ENCODE measurements at places on chromosomes 16 and 17.

DNA sequence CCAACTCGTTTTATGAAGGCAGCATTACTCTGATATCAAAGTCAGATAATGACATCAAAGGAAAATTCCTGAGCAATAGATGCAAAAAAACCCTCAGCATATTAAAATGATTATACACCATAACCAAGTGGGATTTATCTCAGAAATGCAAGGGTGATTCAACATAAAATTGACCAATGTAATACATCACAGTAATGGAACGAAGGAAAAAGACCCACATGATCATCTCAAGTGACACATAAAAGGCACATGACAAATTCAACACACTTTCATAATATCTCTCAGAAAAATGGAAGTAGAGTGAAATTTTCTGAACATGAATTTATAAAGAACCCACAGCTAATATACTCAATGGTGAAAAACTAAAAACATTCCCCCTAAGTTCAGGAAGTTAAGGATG lies 118.8 kb downstream of the ITFG1 start:
- DNase-seq = no peak

DNA sequence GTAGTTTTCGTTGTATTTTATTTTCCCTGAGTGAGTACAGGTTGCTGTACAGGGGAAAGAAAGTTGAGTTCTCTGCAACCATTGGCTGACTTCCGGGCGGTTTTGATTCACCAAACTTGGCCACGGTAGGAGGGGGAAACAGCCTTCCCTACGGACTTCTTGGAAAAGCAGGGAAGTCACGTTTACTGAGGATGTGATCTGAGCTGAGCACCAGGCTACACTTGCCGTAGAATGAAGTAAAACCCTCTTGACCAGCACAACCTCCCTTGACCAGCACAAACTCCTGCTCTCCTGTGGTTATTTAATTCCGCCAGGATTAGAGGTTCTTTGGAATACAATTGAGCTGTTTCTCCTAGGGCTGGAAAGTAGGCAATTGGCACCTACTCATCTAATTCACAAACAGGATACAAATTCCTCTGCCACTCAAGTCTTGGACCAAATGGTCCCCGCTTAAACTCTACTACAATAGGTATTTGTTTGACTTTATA lies 242.0 kb upstream of the RBFOX1 start:
- DNase-seq = no peak

GRCh38 chr16:64065523-64065922 lies 1056.3 kb downstream of the CDH11 start:
- no peak for DNase-seq

GRCh38 chr17:28498652-28499363 lies 7.3 kb upstream of the FOXN1 start:
- no peak for DNase-seq

DNA sequence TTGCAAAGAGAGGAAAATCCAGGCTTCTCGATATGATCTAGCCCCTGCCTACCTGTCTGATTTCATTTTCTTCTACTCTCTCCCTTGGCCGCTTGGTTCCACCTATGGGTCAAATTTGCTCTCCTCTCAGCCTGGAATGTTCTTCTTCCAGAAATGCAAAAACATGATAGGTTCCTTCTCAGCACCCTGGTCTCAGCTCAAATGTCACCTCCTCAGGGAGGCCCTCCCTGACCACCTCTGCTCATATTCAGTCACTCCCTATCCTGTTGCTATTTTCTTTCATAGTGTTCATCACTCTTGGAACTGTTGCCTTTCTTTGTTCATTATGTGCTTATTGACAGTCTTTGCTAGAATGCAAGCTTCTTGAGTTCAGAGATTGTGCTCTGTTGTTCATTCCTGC lies 208.6 kb downstream of the KATNIP start:
- DNase-seq = no peak

DNA sequence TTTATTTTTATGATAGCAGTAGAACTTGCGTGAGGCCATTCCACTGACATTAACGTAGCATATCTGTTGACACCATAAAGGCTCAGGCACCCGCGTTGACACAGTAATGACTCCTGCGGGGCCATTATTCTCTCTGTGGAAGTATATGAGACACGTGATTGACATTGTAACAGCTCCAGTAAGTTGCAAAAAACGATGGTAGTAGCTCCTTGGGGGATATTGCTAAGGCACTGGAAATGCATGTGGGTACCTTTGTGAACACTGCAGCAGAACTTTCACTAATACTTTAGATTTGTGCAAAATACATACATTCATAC lies 918.8 kb upstream of the CDH8 start:
- no peak for DNase-seq

DNA sequence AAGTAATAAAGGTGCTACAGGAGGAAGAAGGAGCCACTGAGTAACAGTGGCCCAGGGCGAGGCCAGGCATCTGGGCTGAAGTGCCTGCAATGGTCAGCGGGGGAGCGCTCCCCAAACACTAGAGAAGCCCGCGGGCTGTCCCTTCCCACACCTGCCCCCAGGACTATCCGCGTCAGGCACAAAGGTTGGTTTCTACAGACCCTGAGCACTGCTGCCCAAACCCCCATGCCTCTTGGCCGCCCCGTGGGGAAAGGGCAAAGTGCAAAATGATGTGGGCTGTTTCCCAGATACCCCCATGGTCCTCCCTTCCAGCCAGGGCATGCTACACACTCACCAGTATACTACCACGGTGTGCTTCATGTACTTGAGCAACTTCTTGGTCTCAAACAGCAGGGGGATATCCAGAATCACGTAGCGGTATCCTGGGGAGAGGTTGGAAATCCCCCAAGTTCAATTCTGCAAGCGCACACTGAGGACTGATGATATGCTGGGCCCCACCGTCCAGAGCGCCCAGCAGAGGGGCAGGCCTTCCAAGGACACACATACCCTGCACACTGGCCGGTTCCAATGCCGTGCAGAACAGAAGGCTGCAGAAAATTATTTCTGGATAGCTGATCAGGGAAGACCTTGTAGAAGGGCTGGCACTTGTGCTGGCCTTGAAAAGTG lies 21.5 kb downstream of the DCAKD start:
- no peak for DNase-seq

GRCh38 chr17:21677126-21677910 lies 15.0 kb upstream of the KCNJ18 start:
- DNase-seq = no peak

DNA sequence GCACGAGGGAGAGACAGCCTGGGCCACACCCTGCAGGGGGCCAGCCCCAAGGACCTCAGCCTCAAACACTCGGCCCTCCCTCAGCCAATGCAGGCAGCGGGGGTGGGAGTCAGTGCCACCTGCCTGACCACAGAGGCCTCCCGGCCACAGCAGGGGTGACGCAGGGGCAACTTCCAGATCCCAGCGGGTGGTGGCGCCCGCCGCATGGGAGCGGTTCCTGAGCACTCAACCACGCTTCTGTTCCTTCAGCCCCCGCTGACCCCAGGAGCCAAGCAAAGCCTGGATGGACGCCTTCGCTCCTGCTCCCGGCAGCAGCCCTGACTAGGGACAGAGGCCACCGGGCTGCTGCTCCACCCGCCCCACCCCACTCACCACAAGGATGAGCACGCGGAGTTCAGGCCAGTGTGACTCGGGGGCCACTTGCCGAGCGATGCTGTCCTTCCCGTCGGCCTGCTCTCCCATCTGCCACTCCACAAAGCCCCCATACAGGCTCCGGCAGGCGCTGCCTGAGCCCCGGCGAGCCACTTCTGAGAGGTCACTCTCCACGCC lies 5.0 kb upstream of the CYBA start:
- no peak for DNase-seq

DNA sequence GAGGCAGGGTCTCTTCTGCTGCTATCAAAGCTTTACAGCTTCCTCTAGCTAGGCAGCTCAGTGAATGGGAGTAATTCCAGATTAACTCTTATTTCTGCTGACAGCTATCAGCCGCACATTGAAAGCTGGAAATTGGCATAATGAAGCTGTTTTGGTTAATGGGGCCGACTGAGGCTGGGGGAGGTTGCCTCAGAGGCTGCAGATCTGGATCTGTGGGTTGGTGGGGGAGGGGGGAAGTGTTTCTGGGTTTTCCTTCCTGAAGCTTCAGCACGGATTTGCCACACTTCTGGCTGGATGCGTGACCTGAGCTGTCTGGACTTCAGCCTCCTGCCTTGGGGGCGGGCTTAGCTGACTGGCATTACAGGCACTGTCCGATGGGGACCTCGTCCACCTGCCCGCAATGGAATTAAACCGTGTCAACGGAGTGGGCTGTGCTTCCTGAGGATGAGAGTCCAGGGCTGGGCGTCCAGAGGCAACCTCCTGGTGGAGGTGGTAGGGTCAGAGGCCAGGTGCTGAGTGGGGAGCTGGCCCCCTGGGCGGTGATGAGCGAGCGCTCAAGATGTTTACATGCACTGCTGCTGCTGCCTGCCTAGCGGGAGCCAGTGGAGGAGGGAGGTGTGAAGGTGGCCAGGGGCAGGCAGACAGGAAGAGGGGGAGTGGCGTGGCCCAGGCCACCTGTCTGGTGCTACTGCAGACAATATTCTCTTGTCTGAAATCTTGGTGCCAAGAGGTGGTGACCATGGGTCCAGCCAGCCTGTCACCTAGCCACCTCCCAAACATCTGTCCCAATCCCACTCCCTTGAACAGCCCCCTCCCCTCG lies 6.7 kb upstream of the ABCC3 start:
- no peak for DNase-seq

GRCh38 chr16:64182985-64183384 lies 938.9 kb downstream of the CDH11 start:
- no peak for DNase-seq

Data from renal pelvis (tissue), 12 donors.